Left renal cortex interstitium (tissue), 4 donors: ENCODE measurements at places on chromosomes 6 and 20. TPM values are rescaled to one million over a fixed set of nuclear protein-coding genes. Genes with fewer than 3 reads are reported as not detected.

DNA sequence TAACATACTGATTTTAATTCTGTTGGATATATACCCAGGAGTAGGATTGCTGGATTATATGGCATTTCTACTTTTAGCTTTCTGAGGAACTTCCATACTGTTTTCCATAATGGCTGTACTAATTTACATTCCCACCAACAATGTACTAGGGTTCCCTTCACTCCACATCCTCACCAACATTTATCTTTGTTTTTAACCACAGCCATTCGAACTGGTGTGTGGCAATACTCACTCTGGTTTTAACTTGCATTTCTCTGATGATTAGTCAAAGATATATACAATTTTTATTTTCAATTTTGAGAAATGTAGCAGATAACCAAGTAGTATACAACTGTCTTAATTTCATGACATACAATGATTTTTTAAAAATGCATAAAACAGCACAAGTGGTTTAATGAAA, 30.3 kb upstream of the ADGRG6 start:
- DNase-seq, result no peak

- no peak for DNase-seq
Observed at GRCh38 chr6:147604373-147604772, 95.9 kb downstream of the SAMD5 start.

Gene RIPOR3
- 10.0 TPM for polyA plus RNA-seq

DNA sequence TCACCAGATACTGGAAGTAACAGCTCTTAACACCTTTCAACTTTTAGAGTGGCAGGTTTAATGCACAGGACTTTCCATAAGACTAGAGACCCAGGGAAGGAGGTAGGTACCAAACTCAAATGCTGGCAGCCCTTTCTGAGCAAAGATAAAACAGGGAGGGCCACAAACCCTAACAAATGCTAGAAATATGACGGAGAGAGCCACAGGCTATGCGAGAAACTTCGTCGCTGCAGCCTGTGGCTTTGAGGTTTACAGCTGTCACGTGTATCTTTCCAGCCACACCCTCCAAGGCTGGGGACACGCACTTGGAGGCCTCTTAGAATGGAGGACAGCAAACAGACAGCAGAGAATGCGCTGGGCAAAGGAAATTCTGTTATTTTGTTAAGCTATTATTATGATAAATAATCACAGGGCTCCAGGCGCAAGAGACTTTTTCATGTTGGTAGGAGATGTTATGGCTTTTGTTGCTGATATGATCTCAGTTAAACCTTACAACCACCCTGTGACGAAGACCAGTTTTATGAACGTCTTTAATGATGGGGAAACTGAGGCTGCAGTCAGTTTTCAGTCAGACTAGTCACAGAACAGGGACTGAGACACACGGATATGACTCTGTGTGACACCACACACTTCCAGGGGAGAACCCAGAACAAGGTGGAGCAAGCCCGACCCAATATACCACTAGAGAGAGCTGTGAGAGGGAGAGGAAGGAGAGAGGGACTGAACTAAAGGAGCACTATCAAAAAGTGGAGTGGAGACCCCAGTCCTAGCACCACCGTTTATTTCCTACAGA, 2.0 kb downstream of the TRAM2 start:
- no peak for DNase-seq

DNA sequence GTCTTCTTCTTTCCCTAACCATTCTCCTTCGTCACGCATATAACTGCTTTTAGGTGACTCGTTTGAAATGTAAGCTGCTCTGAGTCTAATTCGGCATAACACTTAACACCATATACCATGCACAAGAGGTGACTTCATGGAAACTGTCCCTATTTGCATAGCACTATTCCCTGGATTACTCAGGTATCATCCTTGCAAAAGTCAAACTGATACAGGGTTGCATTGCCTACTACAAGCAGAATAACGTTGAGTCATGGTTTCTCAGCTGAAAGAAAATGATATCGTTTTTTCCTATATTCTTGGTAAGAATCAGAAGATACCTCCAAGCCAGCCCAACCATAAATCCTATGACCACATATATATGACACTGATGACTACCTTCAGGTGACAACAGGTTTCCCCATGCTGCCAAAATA, 227.5 kb downstream of the ATXN1 start:
- DNase-seq, result no peak

- DNase-seq, result no peak
Observed at GRCh38 chr6:45185403-45186251, 142.5 kb upstream of the RUNX2 start.

DNA sequence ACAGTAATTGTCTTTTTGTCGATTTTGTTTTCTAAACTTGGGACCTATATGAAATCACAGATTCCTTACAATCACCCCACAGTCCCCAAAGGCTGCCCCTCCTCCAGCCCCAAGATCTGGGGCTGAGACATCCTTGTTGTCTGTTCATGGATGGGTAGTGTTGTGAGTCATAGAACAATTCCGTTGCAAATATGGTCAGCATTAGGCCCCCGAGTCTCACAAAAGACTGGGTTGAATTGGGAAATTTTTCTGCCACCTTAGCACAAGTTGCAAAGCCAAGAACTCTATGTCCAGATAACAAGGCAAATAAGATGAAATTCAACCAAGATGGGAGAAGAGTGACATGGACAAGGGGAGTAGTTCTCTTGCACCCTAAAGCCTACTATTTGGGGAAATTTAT, 10.5 kb upstream of the TAB2 start:
- no peak for DNase-seq

Gene TP53INP2
- 14.9 TPM for polyA plus RNA-seq

Gene EYA2
- 0.77 TPM for polyA plus RNA-seq

- no peak for DNase-seq
Observed at GRCh38 chr6:41080621-41081020, 7.8 kb downstream of the NFYA start.

Gene CCN5
- polyA plus RNA-seq, result not detected

- no peak for DNase-seq
Observed at GRCh38 chr6:29603930-29604329, 19.0 kb downstream of the OR2H2 start.

DNA sequence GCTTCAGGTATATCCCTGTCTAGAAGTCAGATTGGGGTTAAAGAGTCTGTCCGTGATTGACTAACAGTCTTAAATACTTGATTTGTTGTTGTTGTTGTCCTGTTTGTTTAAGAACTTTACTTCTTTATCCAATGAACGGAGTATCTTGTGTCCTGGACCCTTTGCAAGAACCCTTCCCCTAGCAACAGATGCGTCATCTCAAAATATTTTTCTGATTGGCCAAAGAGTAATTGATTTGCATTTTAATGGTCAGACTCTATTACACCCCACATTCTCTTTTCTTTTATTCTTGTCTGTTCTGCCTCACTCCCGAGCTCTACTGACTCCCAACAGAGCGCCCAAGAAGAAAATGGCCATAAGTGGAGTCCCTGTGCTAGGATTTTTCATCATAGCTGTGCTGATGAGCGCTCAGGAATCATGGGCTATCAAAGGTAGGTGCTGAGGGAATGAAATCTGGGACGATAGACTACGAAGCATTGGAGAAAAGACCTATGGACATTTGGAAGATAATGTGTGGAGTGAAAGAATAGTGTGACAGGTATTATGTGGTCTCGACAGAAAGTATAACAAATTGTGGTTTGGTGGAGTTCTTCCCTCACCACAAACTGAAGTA, at the start of gene HLA-DRA:
TSS of gene HLA-DRA (plus strand) at position 286 of the 613 bp plus-strand sequence. CDS start at position 350, 64 bp downstream.
- DNase-seq, result no peak

GRCh38 chr6:108638993-108639392, 78.3 kb downstream of the FOXO3 start:
- no peak for DNase-seq

Gene GLP1R
- polyA plus RNA-seq, result 0.57 TPM

Gene EYS
- polyA plus RNA-seq, result 0.74 TPM

Gene KIAA0408
- polyA plus RNA-seq, result 4.7 TPM

Gene ADA
- 7.5 TPM for polyA plus RNA-seq

Gene RHAG
- 3.6 TPM for polyA plus RNA-seq

DNA sequence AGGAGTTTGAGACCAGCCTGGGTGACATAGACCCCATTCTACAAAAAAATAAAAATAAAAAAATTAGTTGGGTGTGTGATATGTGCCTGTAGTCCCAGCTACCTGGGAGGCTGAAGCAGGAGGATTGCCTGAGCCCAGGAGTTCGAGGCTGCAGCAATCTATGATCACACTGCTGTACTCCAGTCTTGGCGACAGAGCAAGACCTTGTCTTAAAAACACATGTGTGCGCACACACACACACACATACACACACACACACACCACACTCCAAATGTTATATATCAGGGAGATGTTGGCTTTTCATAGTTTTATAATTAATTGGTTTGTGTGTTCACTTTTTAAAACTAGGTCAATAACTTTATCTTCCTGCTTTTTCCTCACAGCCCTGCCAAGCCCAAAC, 110.5 kb downstream of the RTN4IP1 start:
- DNase-seq, result no peak

- DNase-seq, result no peak
Observed at GRCh38 chr20:32820698-32821377, 1.1 kb downstream of the MAPRE1 start.

Gene TP53RK
- 17.2 TPM for polyA plus RNA-seq

Gene PTGIS
- polyA plus RNA-seq, result 32.1 TPM

DNA sequence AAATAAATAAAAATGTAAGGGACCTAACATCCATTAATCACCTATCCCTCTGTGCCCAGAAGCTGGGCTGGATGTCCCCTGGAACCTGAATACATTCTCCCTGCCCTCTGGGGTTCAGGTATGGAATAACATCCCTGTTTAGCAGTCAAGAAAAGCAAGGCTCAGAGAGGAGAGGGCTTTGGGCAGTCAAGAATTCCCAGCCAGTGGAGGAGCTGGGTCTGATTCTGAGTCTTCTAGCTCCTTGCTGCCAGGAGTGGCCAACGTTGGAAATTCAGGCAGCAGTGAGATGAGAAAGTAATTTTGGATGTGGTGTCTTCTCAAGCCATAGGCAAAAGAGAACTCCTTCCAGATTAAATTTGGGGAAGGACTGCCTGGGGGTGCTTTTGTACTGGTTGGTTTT, 42.6 kb upstream of the ZNFX1 start:
- DNase-seq, result no peak

- DNase-seq, result no peak
Observed at GRCh38 chr6:32192608-32193039, at the start of gene GPSM3. GPSM3 (minus strand) TSS chr6:32192643; CDS start chr6:32192513, 130 bp downstream.

Gene UNC5CL
- 8.7 TPM for polyA plus RNA-seq

DNA sequence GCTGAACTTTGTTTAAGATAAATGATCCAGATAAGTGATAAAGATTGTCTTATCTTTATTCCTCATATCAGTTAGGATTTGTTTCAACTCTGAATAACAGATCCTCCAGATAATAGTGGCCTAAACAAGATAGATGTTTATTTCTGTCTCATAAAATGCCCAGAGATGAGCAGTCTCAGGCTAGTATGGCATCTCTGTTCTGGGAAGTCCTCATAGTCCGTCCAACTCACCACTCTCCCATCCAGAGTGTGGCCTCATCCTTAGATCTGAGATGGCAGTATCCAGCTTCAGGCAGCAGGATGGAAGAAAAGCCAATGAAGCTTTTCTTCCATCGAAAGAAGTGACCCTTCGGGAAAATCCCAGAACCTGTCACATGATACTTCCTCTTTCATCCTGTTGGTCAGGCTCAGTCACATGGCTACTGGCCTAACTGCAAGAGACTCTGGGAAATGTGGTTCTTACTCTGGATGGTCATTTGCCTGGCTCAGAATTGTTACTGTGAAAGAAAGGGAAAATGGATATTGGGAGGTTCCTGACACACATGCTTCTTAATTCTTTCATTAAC, 29.4 kb upstream of the TAGAP start:
- DNase-seq, result no peak

Gene MYLK4
- 1.4 TPM for polyA plus RNA-seq

DNA sequence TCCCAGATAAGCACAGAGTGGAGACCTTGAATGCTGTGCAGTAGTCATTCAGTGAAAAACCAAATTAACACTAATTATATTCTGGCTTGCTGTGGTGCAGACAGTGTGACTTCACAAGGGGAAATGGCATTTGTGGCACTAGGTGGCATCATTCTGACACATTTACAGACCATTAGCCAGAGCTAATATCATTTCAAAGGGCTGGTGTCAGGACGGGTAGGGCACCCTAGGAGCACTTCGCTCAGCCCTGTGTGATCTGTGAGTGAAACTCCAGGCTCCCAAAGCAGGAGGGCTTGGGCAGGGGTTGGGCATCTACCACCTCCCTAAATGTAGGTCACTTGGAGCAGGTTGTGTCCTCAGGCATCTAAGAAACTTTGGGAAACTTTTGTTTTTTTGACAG, 555.8 kb downstream of the PKHD1 start:
- DNase-seq, result no peak

DNA sequence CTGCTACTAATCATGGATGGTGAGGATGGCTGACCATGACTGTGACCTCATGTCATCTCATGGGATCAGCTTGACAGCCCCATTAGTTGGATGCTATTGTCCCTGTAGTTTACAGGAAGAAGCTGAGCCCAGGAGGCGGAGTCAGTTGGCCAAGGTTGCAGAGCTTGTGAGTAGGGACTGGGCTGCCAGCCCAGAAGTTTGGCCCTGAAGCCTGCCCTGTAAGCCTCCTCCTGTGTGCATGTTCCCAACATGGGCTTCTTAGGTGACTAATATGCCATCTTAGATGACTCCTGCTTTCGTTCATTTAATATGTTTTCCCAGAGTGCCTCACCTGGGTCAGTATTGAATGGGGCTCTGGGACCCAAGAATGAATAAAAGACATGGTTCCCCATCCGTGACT, 6.9 kb downstream of the EDN3 start:
- DNase-seq, result no peak

DNA sequence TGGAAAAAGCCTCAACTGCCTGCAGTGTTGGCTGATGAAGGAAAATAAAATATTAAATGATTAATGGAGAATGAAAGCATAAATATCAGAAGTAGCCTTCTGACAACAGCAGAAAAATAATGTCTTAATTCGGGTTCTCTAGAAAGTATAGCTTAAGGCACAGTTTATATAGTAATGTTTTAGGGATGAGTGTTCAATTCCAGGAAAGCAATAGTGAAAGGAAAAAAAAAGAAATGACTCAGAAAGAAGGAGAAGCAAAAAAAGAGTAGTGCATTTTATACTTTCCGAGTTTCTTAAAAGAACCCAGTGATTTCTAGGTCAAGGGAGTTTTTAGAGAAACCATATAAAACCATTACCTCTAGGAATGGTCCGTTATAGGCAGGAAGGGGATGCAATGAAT, 137.3 kb downstream of the HTR1B start:
- DNase-seq, result no peak

DNA sequence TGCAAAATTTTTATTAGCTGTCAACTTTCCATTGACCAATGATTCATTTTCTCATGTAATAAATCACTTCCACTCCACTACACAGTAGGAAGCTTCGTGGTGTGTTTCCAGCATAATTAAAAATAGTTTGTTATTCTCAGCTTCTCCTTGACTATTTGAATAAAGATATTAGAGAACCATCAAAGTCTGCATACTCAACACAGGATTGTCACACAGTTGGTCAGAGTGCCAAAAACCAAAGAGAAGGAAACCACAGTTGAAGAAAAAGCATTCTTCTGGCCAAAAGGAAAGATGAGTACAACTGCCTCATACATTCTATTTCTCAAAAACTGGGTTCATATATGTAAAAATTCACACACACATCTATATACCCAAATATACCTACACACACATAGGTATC, 455.1 kb upstream of the HSF2 start:
- no peak for DNase-seq
